GM12878 (cell line): ENCODE measurements at places on chromosomes 11 and 22. TPM values are rescaled to one million over a fixed set of nuclear protein-coding genes. Genes with fewer than 3 reads are reported as not detected.

Gene MTNR1B
- total RNA-seq, result not detected in 2 replicates

GRCh38 chr11:119745112-119745511, 16.1 kb upstream of the NECTIN1 start:
- no peaks in the 10 kb centered on the region for H3K36me3 ChIP-seq
- H3K27me3 ChIP-seq, result no peaks in the 10 kb centered on the region; the same call in 1 of the 2 replicates
- H3K4me3 ChIP-seq, result no peak overlapping the region
- H3K4me1 ChIP-seq, result no peaks in the 10 kb centered on the region
- H3K27ac ChIP-seq, result no peak overlapping the region
- DNase-seq, result no peak

DNA sequence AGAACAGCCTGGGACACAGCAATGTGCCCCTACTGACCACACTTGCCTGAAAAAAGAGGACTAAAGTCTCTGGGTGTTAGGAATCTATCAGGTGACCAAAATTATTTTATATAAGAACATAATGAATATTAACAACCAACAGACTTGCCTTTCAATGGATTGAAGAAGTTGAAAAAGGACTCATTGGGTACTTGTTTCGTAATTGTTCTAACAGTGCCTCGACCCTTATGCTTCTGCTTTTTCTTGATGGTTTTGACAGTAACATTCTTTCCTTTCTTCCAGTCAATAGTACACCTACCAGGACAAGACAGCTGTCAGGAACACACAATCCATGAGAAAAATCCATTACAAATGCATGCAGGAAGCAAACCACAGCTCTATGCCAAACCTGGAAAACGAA, 29.0 kb upstream of the PHLDA2 start:
- H3K27ac ChIP-seq, result no peak overlapping the region
- no peak overlapping the region for H3K4me3 ChIP-seq
- H3K36me3 ChIP-seq, result peaks cover 27% of the 10 kb centered on the region
- no peaks in the 10 kb centered on the region for H3K4me1 ChIP-seq
- no peaks in the 10 kb centered on the region for H3K27me3 ChIP-seq

GRCh38 chr22:45667486-45667885, 4.1 kb upstream of the ATXN10 start:
- H3K27me3 ChIP-seq, result no peaks in the 10 kb centered on the region
- no peak overlapping the region for H3K27ac ChIP-seq
- no peak for DNase-seq
- H3K36me3 ChIP-seq, result no peaks in the 10 kb centered on the region
- H3K4me1 ChIP-seq, result no peaks in the 10 kb centered on the region

Gene TNNT3
- total RNA-seq, result not detected in 2 replicates

DNA sequence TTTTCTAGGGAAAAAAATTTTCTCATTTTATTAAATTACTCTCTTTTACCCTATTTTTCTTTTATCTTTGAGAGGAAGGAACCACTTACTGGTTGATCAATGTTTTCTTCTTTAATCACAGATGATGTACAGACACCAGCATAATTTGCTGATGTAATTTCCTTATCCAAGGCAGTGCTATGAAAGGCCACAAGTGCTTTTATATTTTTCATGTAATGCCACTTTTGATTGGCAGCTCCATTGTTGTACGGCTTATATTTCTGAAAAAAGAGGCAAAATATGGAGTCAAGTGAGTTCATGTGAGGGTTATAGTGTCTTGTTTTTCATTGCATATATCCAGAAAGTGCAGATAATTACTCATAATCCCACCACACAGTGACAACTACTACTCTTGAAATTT, 322.7 kb upstream of the MPPED2 start:
- H3K27me3 ChIP-seq, result no peaks in the 10 kb centered on the region
- H3K36me3 ChIP-seq, result no peaks in the 10 kb centered on the region
- H3K4me3 ChIP-seq, result no peak overlapping the region
- H3K4me1 ChIP-seq, result no peaks in the 10 kb centered on the region
- DNase-seq, result no peak

GRCh38 chr11:30342736-30343166, 19.8 kb downstream of the ARL14EP start:
- H3K4me3 ChIP-seq, result no peak overlapping the region
- peak overlapping the region; percentile 84 for H3K27ac ChIP-seq
- DNase-seq, result peak; percentile 97
- H3K27me3 ChIP-seq, result no peaks in the 10 kb centered on the region
- H3K4me1 ChIP-seq, result peaks cover 18% of the 10 kb centered on the region

GRCh38 chr22:43060183-43060582, 29.0 kb downstream of the TTLL1 start:
- no peak overlapping the region for H3K4me3 ChIP-seq
- DNase-seq, result no peak
- H3K4me1 ChIP-seq, result no peaks in the 10 kb centered on the region
- no peaks in the 10 kb centered on the region for H3K36me3 ChIP-seq
- no peaks in the 10 kb centered on the region for H3K27me3 ChIP-seq

Gene MLC1
- not detected in 2 replicates for total RNA-seq

- H3K36me3 ChIP-seq, result no peaks in the 10 kb centered on the region
- peak within 1 kb of the TSS; percentile 55 for H3K4me3 ChIP-seq
- no peak within 1 kb of the TSS for H3K27ac ChIP-seq
- H3K4me1 ChIP-seq, result no peaks in the 10 kb centered on the region
- no peak for DNase-seq
Measured at GRCh38 chr22:50481440-50482106, at the start of gene ADM2. Gene ADM2, plus strand, starts transcription at chr22:50481543. Its CDS starts 305 bp downstream, at chr22:50481848.

DNA sequence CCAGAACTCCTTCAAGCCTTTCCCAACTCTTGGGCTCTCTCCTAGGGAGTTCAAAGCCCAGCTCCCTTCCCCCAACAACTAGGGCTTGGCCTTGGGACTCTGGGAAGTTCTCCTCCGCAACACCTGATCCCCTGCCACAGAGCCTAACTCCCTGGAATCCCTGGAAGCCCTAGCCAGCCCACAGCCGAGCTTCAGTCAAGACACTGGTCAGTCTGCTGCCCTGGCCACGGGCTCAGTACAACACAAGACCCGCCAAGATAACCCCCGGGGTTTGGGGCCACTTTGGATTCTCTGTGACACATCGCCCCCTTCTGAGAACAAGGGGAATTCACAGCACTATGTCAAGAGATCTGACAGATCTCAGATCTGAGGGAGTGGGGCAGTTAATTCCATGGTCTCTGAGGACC, 58.3 kb downstream of the SLC22A12 start:
- H3K4me3 ChIP-seq, result no peak overlapping the region
- H3K36me3 ChIP-seq, result no peaks in the 10 kb centered on the region
- H3K4me1 ChIP-seq, result no peaks in the 10 kb centered on the region
- H3K27me3 ChIP-seq, result peaks cover 8% of the 10 kb centered on the region
- H3K27ac ChIP-seq, result no peak overlapping the region
- no peak for DNase-seq

GRCh38 chr11:119741369-119742262, 12.6 kb upstream of the NECTIN1 start:
- H3K36me3 ChIP-seq, result no peaks in the 10 kb centered on the region
- no peak for DNase-seq
- H3K27ac ChIP-seq, result no peak overlapping the region

DNA sequence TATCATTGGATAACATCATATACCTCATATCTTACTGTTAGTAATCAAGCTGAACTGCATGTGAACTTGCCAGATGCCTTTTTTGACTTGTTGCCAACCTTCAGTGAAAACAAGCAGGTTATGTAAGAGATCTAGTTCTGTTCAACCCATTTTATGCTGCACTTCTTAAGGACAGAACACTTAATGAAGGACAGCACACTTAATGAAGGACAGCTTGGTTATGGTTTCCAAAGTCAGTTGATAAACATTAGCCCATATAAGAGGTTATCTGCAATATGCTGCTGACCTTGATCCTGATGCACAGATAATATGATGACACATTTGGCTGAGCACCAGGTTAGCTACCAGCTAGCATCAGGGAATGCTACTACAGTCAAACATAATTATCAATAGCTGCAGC, 358.7 kb upstream of the PDGFD start:
- H3K4me3 ChIP-seq, result no peak overlapping the region
- H3K4me1 ChIP-seq, result no peaks in the 10 kb centered on the region
- no peaks in the 10 kb centered on the region for H3K27me3 ChIP-seq
- no peaks in the 10 kb centered on the region for H3K36me3 ChIP-seq
- H3K27ac ChIP-seq, result no peak overlapping the region

Gene AMOTL1
- total RNA-seq, result 0.11 and 0.41 TPM in 2 replicates

- no peak overlapping the region for H3K4me3 ChIP-seq
- no peak for DNase-seq
- H3K27ac ChIP-seq, result no peak overlapping the region
- H3K27me3 ChIP-seq, result peaks cover 6% of the 10 kb centered on the region
- no peaks in the 10 kb centered on the region for H3K36me3 ChIP-seq
Measured at GRCh38 chr11:46914910-46915309, 3.4 kb downstream of the LRP4 start.

Gene ZW10
- total RNA-seq, result 14.4 and 14.7 TPM in 2 replicates

Gene TRIM22
- 239 and 241 TPM in 2 replicates for total RNA-seq

GRCh38 chr11:134579724-134580609, 167.9 kb upstream of the B3GAT1 start:
- H3K27me3 ChIP-seq, result peaks cover 2% of the 10 kb centered on the region
- peaks cover 8% of the 10 kb centered on the region for H3K4me1 ChIP-seq
- no peak for DNase-seq
- H3K27ac ChIP-seq, result no peak overlapping the region
- no peak overlapping the region for H3K4me3 ChIP-seq
- no peaks in the 10 kb centered on the region for H3K36me3 ChIP-seq

Gene MS4A6A
- 4.5 and 7.1 TPM in 2 replicates for total RNA-seq

Gene RTL10
- 17.8 and 17.9 TPM in 2 replicates for total RNA-seq

Gene STIM1
- total RNA-seq, result 55.9 and 57.7 TPM in 2 replicates

DNA sequence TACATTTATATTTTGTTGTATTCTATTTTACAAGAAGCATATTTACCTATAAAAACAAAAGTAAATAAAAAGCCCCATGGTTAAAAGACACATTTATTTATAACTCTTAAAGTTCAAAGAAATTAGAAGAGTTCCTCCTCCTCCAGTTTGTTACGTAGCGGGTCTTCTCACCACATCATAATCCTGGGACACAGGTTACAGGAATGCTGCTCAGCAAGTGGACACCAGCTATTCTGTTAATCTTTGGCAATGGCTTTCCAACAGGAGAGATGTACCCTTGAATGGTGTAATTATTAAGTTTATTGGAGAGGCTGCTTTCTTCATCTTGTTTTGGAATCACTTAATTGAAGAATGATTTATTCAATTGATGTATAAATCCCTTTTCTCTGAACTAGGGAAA, 19.6 kb upstream of the CAT start:
- no peak for DNase-seq
- H3K27ac ChIP-seq, result no peak overlapping the region
- no peaks in the 10 kb centered on the region for H3K36me3 ChIP-seq

DNA sequence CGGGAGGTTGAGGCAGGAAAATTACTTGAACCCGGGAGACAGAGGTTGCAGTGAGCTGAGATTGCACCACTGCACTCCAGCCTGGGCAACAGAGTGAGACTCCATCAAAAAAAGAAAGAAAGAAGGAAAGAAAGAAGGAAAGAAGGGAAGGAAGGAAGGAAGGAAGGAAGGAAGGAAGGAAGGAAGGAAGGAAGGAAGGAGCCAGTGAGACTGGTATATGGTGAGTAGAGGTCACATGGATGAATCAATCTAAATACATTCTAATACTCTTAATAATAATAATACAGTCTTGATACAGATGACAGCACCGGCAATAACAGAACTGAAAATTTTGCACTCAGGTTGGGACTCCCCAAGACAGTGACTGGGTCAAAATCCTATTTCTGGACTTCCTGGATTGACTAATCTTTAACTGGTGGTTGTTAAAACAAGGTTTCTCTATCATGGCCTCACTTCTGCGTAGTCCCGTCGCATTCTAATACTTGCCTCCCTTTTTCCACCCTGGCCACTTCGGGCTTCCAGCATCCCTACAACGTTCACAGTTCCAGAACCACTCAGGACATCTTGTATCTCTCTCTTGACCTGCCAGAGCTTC, 53.5 kb upstream of the EIF3M start:
- no peak overlapping the region for H3K4me3 ChIP-seq
- H3K27me3 ChIP-seq, result no peaks in the 10 kb centered on the region
- DNase-seq, result peak; percentile 59
- H3K27ac ChIP-seq, result peak overlapping the region; percentile 38

- no peaks in the 10 kb centered on the region for H3K27me3 ChIP-seq
- H3K36me3 ChIP-seq, result no peaks in the 10 kb centered on the region; the same call in 1 of the 2 replicates
- H3K27ac ChIP-seq, result no peak overlapping the region
- no peaks in the 10 kb centered on the region for H3K4me1 ChIP-seq
Measured at GRCh38 chr22:23106344-23106743, 35.4 kb downstream of the RSPH14 start.

GRCh38 chr11:79447038-79447786, 6.4 kb upstream of the TENM4 start:
- DNase-seq, result no peak
- no peaks in the 10 kb centered on the region for H3K36me3 ChIP-seq
- H3K4me1 ChIP-seq, result no peaks in the 10 kb centered on the region
- H3K27ac ChIP-seq, result no peak overlapping the region
- no peak overlapping the region for H3K4me3 ChIP-seq
- H3K27me3 ChIP-seq, result peaks cover 16% of the 10 kb centered on the region

Gene TIMP3
- 0.40 and 0.74 TPM in 2 replicates for total RNA-seq

- H3K27ac ChIP-seq, result no peak overlapping the region
- DNase-seq, result no peak
- no peaks in the 10 kb centered on the region for H3K27me3 ChIP-seq
- H3K36me3 ChIP-seq, result no peaks in the 10 kb centered on the region
- no peaks in the 10 kb centered on the region for H3K4me1 ChIP-seq
Measured at GRCh38 chr11:26704249-26704648, 17.6 kb downstream of the SLC5A12 start.

Gene CD6
- total RNA-seq, result 11.2 and 17.6 TPM in 2 replicates

GRCh38 chr22:35443338-35443737, 43.4 kb downstream of the MCM5 start:
- H3K27ac ChIP-seq, result no peak overlapping the region
- H3K4me3 ChIP-seq, result no peak overlapping the region
- no peaks in the 10 kb centered on the region; the same call in none of the 2 replicates for H3K36me3 ChIP-seq

DNA sequence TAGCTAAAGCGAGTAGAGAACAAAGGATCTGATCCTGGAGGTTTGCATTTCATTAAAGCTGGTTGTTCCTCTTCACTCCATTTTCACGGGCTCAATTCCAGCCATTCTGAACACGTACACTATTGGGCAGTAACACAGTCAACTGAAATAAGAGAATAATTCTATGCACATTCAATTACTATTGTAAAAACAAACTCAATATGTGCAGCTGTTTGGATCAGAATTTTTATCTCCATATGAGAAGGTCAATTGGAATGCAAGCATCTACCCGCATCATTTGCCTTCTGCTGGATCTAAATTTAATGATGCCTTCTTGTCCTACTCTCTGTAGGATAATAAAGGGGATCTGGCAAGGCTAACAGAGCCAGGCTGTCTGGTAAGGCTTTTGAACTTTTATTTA, 562.8 kb upstream of the CCDC179 start:
- H3K4me1 ChIP-seq, result no peaks in the 10 kb centered on the region
- no peak overlapping the region for H3K27ac ChIP-seq
- H3K4me3 ChIP-seq, result no peak overlapping the region
- H3K36me3 ChIP-seq, result no peaks in the 10 kb centered on the region

DNA sequence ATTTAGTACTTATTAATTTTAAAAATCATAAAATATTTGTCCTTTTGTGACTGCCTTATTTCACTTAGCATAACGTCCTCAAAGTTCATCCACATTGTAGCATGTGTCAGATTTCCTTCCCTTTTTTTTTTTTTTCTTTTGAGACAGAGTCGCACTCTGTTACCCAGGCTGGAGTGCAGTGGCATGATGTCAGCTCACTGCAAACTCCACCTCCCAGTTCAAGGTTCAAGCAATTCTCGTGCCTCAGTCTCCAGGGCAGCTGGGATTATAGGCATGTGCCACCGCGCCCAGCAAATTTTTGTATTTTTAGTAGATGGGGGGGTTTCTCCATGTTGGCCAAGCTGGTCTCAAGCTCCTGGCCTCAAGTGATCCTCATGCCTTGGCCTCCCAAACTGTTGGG, 10.6 kb downstream of the RAB6A start:
- no peaks in the 10 kb centered on the region for H3K27me3 ChIP-seq
- no peaks in the 10 kb centered on the region for H3K4me1 ChIP-seq
- no peak for DNase-seq
- no peak overlapping the region for H3K27ac ChIP-seq
